ENCODE measurements at places on chromosomes 1 and 21.

GRCh38 chr1:185663332-185663731 is 70.9 kb upstream of the HMCN1 start:
- peaks cover 15% of the 10 kb centered on the region for H3K4me1 ChIP-seq
- no peak for DNase-seq
- H3K27ac ChIP-seq = no peak overlapping the region
- no peak overlapping the region for H3K4me3 ChIP-seq
- H3K27me3 ChIP-seq = no peaks in the 10 kb centered on the region

- no peak for DNase-seq
- peaks cover 10% of the 10 kb centered on the region for H3K4me1 ChIP-seq
- H3K27ac ChIP-seq = no peak overlapping the region
- H3K36me3 ChIP-seq = peaks cover 4% of the 10 kb centered on the region
Measured at GRCh38 chr1:185412385-185413087, 95.5 kb upstream of the IVNS1ABP start.

DNA sequence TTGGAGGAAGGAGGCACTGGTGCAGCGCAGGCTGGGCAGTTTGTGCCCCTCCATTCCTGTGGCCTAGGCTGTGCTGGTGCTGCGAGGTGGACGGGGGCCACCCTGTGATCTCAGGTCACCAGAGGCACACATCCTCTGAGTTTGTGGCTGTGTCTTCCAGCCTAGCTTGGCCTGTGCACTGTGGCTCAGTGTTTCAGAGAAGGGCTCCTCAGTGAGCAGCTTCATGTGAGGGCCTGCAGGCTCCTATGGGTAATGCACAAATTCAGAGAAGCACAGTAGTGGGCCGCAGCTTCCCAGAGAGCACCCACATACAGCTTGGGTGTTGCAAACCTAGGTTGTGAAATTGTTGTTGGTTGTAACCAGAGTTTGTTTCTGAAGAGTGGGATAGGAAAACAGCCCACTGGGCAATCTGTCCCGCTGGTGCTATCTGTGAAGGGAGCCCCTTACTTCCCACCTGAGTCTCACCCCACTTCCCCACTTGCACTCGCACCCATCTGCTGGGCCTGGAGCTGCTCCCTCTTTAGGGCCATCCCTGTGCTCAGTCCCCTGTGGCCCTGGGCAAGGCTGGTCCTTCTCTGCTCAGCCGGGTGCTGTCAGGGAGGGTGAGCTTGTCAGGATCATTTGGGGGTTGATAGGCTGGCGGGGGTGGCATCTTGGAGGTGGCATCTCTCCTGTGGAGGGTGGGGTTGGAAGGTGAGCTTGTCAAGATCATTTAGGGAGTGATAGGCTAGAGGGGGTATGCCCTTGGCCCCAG is 30.2 kb downstream of the SNAP47 start:
- H3K27ac ChIP-seq = no peak overlapping the region
- H3K4me1 ChIP-seq = peaks cover 72% of the 10 kb centered on the region
- DNase-seq = no peak
- no peaks in the 10 kb centered on the region for H3K27me3 ChIP-seq

GRCh38 chr1:15309687-15310086 is 62.7 kb downstream of the FHAD1 start:
- peaks cover 7% of the 10 kb centered on the region for H3K27me3 ChIP-seq
- no peaks in the 10 kb centered on the region for H3K4me1 ChIP-seq
- no peak overlapping the region for H3K27ac ChIP-seq
- no peak overlapping the region for H3K4me3 ChIP-seq
- no peaks in the 10 kb centered on the region for H3K36me3 ChIP-seq

GRCh38 chr1:25054526-25055323 is 124.6 kb upstream of the RUNX3 start:
- H3K27ac ChIP-seq = no peak overlapping the region
- no peak overlapping the region for H3K4me3 ChIP-seq
- H3K36me3 ChIP-seq = no peaks in the 10 kb centered on the region
- H3K4me1 ChIP-seq = no peaks in the 10 kb centered on the region

DNA sequence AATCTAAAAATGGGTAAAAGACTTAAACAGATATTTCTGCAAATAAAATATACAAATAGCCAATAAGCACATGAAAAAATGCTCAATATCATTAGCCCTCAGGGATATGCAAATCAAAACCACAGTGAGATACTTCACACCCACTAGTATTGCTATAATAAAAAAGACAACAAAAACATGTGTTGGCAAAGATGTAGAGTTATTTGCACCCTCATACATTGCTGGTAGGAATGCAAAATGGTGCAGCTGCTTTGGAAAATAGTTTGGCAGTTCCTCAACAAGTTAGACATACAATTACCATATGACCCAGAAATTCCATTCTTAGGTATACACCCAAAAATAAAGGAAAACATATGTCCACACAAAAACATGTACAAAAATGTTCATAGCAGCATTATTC is 30.2 kb downstream of the ZZZ3 start:
- peaks cover 69% of the 10 kb centered on the region for H3K36me3 ChIP-seq
- H3K4me1 ChIP-seq = peaks cover 3% of the 10 kb centered on the region
- DNase-seq = no peak
- no peaks in the 10 kb centered on the region for H3K27me3 ChIP-seq

DNA sequence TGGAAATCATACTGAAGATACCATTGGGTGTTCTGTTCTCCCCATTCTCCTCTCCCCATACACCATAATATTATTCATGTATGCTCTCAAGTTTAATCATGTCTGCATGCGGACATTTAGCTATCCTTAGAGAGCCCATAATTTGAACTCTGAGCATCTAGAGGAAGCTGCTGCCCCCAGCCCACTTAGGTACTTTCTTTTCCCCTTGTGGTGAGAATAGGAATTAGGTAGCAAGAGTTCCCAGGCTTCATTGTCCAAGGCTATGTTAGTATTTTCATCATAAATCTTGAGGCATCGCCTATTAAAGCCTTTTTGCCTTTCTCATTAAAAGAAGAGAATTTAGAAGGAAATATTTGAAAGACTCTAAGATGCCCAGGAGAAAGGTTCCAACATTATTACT is 96.3 kb downstream of the ROR1 start:
- no peaks in the 10 kb centered on the region for H3K4me1 ChIP-seq
- DNase-seq = no peak
- H3K4me3 ChIP-seq = no peak overlapping the region
- no peaks in the 10 kb centered on the region for H3K36me3 ChIP-seq

DNA sequence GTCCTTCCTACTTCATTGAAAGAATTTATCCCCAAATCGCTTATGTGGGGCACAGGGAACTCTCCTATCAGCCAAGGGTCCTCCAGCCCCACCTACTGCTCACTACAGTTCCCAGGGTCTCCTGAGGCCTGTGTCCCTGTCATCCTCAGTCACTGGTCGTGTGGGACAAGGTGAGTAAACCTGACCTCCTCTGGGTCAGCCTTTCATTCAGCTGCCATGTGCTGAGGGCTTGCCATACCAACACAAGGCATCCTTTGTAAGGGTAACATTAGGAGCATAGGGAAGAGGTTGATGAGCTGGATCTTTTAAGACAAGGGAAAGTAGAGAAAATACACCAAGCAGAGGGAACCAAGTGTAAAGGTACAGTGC is 11.2 kb upstream of the SNAPIN start:
- H3K4me1 ChIP-seq = peaks cover 16% of the 10 kb centered on the region
- no peak overlapping the region for H3K4me3 ChIP-seq
- DNase-seq = no peak
- no peak overlapping the region for H3K27ac ChIP-seq
- H3K36me3 ChIP-seq = peaks cover 48% of the 10 kb centered on the region
- H3K27me3 ChIP-seq = no peaks in the 10 kb centered on the region

GRCh38 chr1:231027971-231028370 is 12.1 kb downstream of the FAM89A start:
- no peaks in the 10 kb centered on the region for H3K36me3 ChIP-seq
- H3K4me3 ChIP-seq = no peak overlapping the region
- H3K4me1 ChIP-seq = peaks cover 5% of the 10 kb centered on the region
- no peak overlapping the region for H3K27ac ChIP-seq

- peak overlapping the region; percentile 98 for H3K4me3 ChIP-seq
- no peaks in the 10 kb centered on the region for H3K27me3 ChIP-seq
- peaks cover 87% of the 10 kb centered on the region for H3K36me3 ChIP-seq
- H3K27ac ChIP-seq = peak overlapping the region; percentile 67
Measured at GRCh38 chr1:157133426-157133825, 4.8 kb downstream of the ETV3 start.

Measured in activated T-helper 2 cell treated with anti-CD3 and anti-CD28 coated beads, Interferon-gamma antibody, Interleukin-2, Interleukin-4, amounts not matched to agents 10 μg/mL and 5 μg/mL and 100 μg/mL, durations not matched to agents 14 hours and 24 hours and 36 hours (primary cell).